ENCODE measurements at places on chromosomes 7 and 10. TPM values are rescaled to one million over a fixed set of nuclear protein-coding genes. Genes with fewer than 3 reads are reported as not detected.

DNA sequence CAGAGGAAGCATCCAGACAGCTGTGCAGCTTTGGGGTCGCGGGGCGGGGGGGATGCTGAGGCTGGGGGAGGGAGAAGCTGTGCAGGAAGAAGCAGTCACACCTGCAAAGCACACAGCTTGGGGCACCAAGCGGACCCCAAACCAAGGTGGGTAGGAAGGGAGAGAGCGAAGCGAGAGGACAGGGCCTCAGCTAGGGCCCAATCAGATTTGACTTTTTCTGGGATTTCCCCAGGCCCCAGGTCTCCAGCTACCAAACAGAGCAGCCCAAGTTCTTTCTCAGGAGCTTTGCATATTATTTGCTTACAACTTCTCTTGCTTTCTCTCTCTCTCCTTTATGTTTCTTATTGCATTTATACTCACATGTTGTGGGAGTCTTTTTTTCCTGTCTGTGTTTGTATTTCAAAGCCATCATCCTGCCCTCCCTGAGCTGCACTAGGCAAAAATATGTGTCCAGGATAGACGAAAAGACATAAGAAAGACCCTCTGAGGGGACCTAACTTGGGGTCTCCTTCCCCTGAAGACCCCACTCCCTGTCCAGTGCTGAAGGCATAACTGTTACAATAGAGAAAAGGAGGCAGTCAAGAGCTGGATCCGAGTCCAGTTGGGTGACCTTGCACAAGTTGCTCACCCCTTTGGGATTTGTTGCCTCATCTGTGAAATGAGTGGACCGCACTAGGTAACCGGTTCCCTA, 50.6 kb upstream of the SMNDC1 start:
- peak; percentile 80 for DNase-seq
- H3K4me1 ChIP-seq, result peaks cover 56% of the 10 kb centered on the region
- peak overlapping the region; percentile 7 for H3K4me3 ChIP-seq

DNA sequence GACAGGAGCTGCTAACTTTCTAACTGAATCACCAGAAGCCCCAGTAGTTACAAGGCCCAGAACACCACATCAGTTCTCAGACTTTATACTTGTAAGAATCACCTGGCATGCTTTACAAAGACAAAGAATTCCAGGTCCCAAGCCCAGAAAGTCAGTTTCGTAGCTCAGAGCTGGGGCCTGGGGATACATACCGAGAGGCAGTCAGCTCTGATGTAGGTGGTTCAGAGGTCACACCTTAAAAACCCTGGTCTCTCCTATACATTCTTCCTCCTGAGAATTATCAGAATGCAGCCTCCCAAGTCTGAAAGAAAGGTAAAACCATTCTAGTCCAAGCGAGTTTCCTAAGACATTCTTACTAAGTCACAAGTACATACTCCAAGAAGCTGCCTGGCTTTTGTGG, 2.3 kb downstream of the GRB10 start:
- no peak for DNase-seq
- H3K4me3 ChIP-seq, result no peak overlapping the region
- no peak overlapping the region for H3K27ac ChIP-seq
- H3K4me1 ChIP-seq, result peaks cover 7% of the 10 kb centered on the region
- H3K36me3 ChIP-seq, result no peaks in the 10 kb centered on the region

The COL28A1 gene
- total RNA-seq, result 0.24 TPM

DNA sequence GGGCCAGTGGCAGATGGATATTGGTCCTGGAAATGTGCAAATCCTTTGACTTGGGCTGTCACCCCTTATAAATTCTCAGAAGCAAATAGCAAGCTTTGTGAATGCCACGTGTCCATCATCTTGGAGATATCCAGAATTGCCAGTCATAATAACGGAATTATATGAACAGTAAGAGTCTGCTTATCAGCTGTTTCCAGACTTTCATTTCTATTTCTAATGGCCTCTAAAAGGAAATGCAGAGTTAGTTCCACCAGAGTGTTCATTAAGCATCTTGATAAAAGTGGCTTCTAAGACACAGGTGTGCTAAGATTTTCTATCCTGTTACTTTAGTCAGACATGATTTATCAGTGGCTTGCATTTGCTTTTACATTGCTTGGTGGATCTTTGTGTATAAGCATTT, 87.4 kb downstream of the RAMP3 start:
- H3K27me3 ChIP-seq, result no peaks in the 10 kb centered on the region
- no peak for DNase-seq
- no peak overlapping the region for H3K4me3 ChIP-seq
- no peaks in the 10 kb centered on the region for H3K36me3 ChIP-seq

The LRRD1 gene
- total RNA-seq, result 0.05 TPM

The CALML5 gene
- total RNA-seq, result 32.6 TPM

The PTPRN2 gene
- 1.7 TPM for total RNA-seq

- H3K27me3 ChIP-seq, result no peaks in the 10 kb centered on the region
- H3K36me3 ChIP-seq, result no peaks in the 10 kb centered on the region
- no peak overlapping the region for H3K4me3 ChIP-seq
- no peak for DNase-seq
These were observed 37.3 kb downstream of the PNLIPRP2 start for GRCh38 chr10:116657863-116658551.

The OR2A1 gene
- total RNA-seq, result under 0.01 TPM

The NKX2-3 gene
- 0.05 TPM for total RNA-seq

The SLC26A4 gene
- 0.14 TPM for total RNA-seq

DNA sequence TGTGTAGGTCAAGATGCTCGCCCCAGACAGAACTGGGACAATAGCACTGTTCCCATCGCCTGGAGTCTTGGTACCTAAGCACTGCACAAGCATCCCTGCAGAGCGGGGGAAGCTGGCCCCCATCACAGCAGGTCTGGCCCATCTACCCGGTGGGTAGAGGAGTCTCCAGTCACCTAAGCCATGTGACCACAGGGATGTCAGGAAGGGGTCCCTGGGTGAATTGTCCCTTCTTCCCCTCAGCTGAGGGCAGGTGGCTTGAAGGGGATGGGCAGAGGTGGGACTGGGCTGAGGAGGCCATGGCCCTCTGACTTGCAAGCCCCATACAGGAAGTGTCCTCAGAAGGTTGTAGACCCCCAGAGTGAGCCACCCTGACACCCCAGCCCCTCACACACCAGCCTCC, 39.7 kb downstream of the FRMPD2 start:
- no peak for DNase-seq
- H3K4me3 ChIP-seq, result no peak overlapping the region
- no peaks in the 10 kb centered on the region for H3K36me3 ChIP-seq
- H3K27ac ChIP-seq, result no peak overlapping the region
- H3K4me1 ChIP-seq, result peaks cover 2% of the 10 kb centered on the region
- no peaks in the 10 kb centered on the region for H3K27me3 ChIP-seq

DNA sequence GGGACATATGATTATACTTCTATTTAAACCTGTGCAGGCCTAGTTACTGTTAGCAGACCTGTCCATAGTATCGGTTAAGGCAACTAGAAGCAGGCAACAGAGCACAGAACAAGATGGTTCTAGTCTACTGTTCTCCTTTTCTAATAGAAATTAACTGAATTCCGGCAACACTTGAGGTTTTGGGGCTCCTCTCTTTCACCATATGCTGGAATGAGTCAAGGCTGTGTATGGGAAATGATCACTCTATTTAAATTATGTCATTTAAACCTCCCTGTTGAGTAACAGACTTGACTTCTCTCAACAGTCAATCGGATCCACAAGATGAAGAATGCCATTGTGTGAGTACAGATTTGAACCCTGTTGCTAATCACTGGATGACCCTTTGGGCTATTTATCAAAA, 6.2 kb upstream of the OTUD1 start:
- peaks cover 2% of the 10 kb centered on the region for H3K27me3 ChIP-seq
- no peak overlapping the region for H3K27ac ChIP-seq
- no peaks in the 10 kb centered on the region for H3K4me1 ChIP-seq

GRCh38 chr7:159032322-159032721, 112.3 kb downstream of the VIPR2 start:
- H3K36me3 ChIP-seq, result peaks cover 35% of the 10 kb centered on the region
- peaks cover 10% of the 10 kb centered on the region for H3K4me1 ChIP-seq
- no peak overlapping the region for H3K4me3 ChIP-seq
- H3K27me3 ChIP-seq, result peaks cover 40% of the 10 kb centered on the region
- DNase-seq, result no peak
- no peak overlapping the region for H3K27ac ChIP-seq

DNA sequence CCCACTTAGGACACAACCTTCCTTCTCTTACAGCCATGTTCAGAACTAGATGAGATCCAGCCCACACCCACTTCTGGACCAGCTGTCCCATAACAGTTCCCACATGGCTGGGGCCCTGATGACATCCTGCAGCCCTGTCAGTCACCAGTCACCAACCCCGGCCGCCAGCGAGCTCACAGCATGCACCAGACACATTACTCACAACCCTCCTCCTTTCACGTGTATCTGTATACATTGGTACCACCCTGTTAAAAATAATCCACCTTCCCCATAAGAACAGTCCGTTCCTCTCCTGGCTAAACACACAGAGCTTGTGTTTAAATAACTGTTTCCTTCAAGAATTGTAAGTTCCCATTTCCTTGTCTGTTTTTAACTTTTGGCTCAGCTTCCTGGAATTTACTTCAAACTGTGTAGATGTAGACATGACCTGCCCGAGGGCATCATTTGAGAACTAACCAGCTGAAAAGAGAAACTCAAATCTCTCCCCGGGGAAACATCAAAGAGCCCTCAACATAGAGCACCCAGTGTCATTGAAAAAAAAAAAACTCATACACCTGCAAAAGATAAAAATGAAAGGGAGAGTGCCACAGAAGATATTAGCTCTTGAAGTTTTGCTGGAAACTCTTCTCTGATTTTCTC, 26.0 kb upstream of the PRLHR start:
- no peaks in the 10 kb centered on the region for H3K4me1 ChIP-seq
- H3K27me3 ChIP-seq, result peaks cover 25% of the 10 kb centered on the region
- no peak overlapping the region for H3K27ac ChIP-seq
- peak; percentile 4 for DNase-seq
- no peaks in the 10 kb centered on the region for H3K36me3 ChIP-seq
- no peak overlapping the region for H3K4me3 ChIP-seq

GRCh38 chr10:29920408-29921070, 138.8 kb downstream of the JCAD start:
- H3K27ac ChIP-seq, result no peak overlapping the region
- H3K4me3 ChIP-seq, result no peak overlapping the region
- no peaks in the 10 kb centered on the region for H3K4me1 ChIP-seq
- H3K27me3 ChIP-seq, result no peaks in the 10 kb centered on the region
- H3K36me3 ChIP-seq, result no peaks in the 10 kb centered on the region

DNA sequence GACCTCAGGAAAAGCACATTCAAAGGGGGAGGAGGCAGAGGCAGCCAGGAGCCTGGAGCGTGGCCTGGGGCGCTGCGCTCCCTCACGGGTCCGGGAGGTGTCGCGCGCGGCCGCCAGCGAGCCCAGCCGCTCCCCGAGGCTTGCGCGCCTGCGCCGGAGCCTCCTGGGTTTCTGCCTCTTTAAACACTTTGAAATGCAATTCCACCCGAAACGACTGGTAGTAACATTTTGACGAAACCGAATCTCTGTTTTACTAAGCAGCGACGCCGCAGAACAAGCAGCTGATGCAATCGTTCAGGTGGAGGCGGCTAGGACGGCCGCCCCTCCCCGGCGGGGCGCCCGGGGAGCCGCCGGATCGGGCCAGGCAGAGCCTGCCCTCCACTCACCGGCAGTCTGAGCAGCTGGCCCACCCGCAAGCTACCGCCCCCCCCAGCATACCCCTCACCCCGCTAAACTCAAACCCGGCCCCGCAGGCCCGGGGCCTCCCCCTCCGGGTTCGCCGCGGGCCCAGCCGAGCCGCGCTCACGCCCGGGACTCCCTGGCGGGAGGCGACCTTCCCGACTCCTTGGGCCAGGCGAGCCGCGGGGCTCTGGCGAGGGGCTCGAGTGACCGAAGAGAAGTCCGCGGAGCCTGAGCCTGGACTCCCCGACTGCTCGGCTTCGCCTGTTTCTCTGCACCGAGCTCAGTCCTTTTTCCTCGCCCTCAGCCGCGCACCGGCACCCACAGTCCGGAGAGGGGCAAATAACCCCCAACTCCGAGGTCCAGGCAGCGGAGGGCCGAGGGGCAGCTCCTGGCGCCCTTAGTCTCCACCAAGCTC, 3.2 kb downstream of the MKX start:
- H3K4me3 ChIP-seq, result peak overlapping the region; percentile 18
- H3K36me3 ChIP-seq, result no peaks in the 10 kb centered on the region
- H3K4me1 ChIP-seq, result peaks cover 7% of the 10 kb centered on the region
- peaks cover 81% of the 10 kb centered on the region for H3K27me3 ChIP-seq

- no peak for DNase-seq
- H3K27me3 ChIP-seq, result no peaks in the 10 kb centered on the region
- peak overlapping the region; percentile 43 for H3K27ac ChIP-seq
- no peaks in the 10 kb centered on the region for H3K36me3 ChIP-seq
These were observed 72.5 kb upstream of the EGFR start for GRCh38 chr7:54946271-54946670.

- no peaks in the 10 kb centered on the region for H3K4me1 ChIP-seq
- H3K27ac ChIP-seq, result no peak overlapping the region
- no peak overlapping the region for H3K4me3 ChIP-seq
- DNase-seq, result no peak
- H3K36me3 ChIP-seq, result no peaks in the 10 kb centered on the region
These were observed 245.2 kb downstream of the ABCA13 start for GRCh38 chr7:48416327-48416908.

GRCh38 chr7:44980393-44981034, 1.7 kb upstream of the MYO1G start:
- H3K27me3 ChIP-seq, result no peaks in the 10 kb centered on the region
- H3K4me1 ChIP-seq, result peaks cover 77% of the 10 kb centered on the region
- no peak overlapping the region for H3K4me3 ChIP-seq
- H3K36me3 ChIP-seq, result peaks cover 47% of the 10 kb centered on the region

GRCh38 chr10:113019692-113020474, 69.8 kb downstream of the TCF7L2 start:
- H3K36me3 ChIP-seq, result no peaks in the 10 kb centered on the region
- no peak overlapping the region for H3K4me3 ChIP-seq
- no peaks in the 10 kb centered on the region for H3K27me3 ChIP-seq
- DNase-seq, result no peak
- no peaks in the 10 kb centered on the region for H3K4me1 ChIP-seq

The NAT16 gene
- not detected for total RNA-seq

DNA sequence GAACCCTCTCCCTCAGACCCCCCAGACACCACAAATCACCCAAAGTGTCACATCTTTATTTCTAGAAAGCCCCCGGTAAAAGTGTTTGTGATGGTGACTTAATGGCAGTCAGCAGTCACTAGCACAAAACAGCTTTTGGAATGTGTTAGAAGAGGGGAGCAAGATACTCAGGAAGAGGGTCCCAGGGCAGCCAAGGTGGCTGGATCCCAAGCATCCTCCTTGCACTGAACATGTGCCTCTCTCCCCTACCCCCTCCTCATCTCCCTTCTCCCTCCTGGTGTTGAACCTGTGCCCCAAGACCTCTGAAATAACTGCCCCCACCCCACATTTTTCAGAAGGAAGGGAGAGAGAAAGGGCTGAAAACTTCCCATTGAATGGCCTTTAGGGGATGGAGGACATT, 37.8 kb upstream of the MXI1 start:
- H3K27me3 ChIP-seq, result peaks cover 42% of the 10 kb centered on the region
- H3K4me1 ChIP-seq, result no peaks in the 10 kb centered on the region
- DNase-seq, result no peak
- H3K36me3 ChIP-seq, result no peaks in the 10 kb centered on the region

GRCh38 chr7:155791214-155791737, 21.0 kb downstream of the SHH start:
- H3K36me3 ChIP-seq, result no peaks in the 10 kb centered on the region
- H3K4me1 ChIP-seq, result no peaks in the 10 kb centered on the region
- no peak overlapping the region for H3K4me3 ChIP-seq
- H3K27ac ChIP-seq, result no peak overlapping the region
- peaks cover 57% of the 10 kb centered on the region for H3K27me3 ChIP-seq

GRCh38 chr10:5529702-5530411, 5.1 kb downstream of the CALML3 start:
- H3K4me3 ChIP-seq, result no peak overlapping the region
- no peaks in the 10 kb centered on the region for H3K27me3 ChIP-seq
- DNase-seq, result no peak
- H3K36me3 ChIP-seq, result no peaks in the 10 kb centered on the region

- no peaks in the 10 kb centered on the region for H3K36me3 ChIP-seq
- DNase-seq, result no peak
- H3K4me3 ChIP-seq, result no peak overlapping the region
- no peaks in the 10 kb centered on the region for H3K4me1 ChIP-seq
These were observed 10.6 kb upstream of the ADAM12 start for GRCh38 chr10:126398924-126399323.

The AKR1D1 gene
- 0.05 TPM for total RNA-seq
